Astrocyte (in vitro differentiated cells and primary cell): ENCODE measurements at places on chromosomes 1 and 21. TPM values are rescaled to one million over a fixed set of nuclear protein-coding genes. Genes with fewer than 3 reads are reported as not detected.

- no peak for DNase-seq
- H3K4me3 ChIP-seq, result no peak overlapping the region
- H3K4me1 ChIP-seq, result peaks cover 35% of the 10 kb centered on the region
- no peaks in the 10 kb centered on the region for H3K36me3 ChIP-seq
- H3K27me3 ChIP-seq, result no peaks in the 10 kb centered on the region
Measured at GRCh38 chr1:58583496-58583895, 6.4 kb upstream of the TACSTD2 start.

GRCh38 chr1:228009116-228009827, 2.5 kb downstream of the WNT3A start:
- no peaks in the 10 kb centered on the region for H3K36me3 ChIP-seq
- no peak for DNase-seq
- H3K4me3 ChIP-seq, result no peak overlapping the region
- no peak overlapping the region for H3K27ac ChIP-seq

GRCh38 chr1:100683448-100684349, 35.8 kb upstream of the VCAM1 start:
- H3K4me1 ChIP-seq, result no peaks in the 10 kb centered on the region
- H3K27me3 ChIP-seq, result no peaks in the 10 kb centered on the region
- no peak overlapping the region for H3K27ac ChIP-seq
- H3K4me3 ChIP-seq, result no peak overlapping the region
- DNase-seq, result no peak

GRCh38 chr1:19559641-19560040, 74.3 kb upstream of the CAPZB start:
- H3K4me1 ChIP-seq, result peaks cover 15% of the 10 kb centered on the region
- DNase-seq, result peak; percentile 92
- H3K27me3 ChIP-seq, result no peaks in the 10 kb centered on the region
- peak overlapping the region; percentile 57 for H3K27ac ChIP-seq

Gene COL6A2
- total RNA-seq, result 120 and 194 TPM in 2 replicates

Gene RSBN1
- 10.6 and 10.8 TPM in 2 replicates for total RNA-seq
